ENCODE measurements at places on chromosomes 3 and 15.

DNA sequence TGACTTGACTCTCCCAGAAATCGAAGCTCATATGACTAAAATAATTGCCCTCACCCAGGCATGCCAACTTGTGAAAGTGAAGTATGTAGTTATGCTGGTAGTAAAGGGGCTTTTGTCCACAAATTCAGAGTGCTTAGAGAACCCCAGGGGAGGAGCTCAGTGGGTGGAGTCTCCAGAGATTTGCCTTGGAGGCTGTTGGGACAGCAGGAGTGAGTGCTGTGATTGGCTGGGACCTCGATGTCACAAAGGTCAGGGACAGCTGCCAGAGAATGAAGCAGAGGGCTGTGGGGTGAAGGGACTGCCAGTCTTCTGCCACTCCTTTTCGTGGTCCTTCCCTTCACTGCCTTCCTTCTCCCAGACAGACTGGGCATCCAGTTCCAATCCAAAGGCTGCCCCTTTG, 49.8 kb downstream of the ZNF445 start:
- no peak for DNase-seq

GRCh38 chr3:46378426-46378942, 7.7 kb downstream of the CCR5 start:
- peak; percentile 54 for DNase-seq

DNA sequence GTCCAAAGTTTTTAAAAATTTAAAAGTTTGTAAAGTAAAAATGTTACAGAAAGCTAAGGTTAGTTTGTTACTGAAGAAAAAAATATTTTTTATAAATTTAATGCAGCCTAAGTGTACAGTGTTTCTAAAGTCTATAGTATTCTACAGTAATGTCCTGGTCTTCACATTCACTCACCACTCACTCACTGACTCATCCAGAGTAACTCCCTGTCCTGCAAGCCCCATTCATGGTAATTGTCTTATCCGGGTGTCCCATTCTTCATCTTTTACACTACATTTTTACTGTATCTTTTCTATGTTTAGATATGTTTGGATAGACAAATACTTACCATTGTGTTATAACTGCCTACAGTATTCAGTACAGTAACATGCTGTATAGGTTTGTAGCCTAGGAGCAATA, 36.7 kb upstream of the ATP10A start:
- no peak for DNase-seq

- no peak for DNase-seq
Observed at GRCh38 chr3:71520161-71521020, 63.1 kb downstream of the FOXP1 start.

GRCh38 chr15:66233487-66234415, 19.8 kb downstream of the MEGF11 start:
- no peak for DNase-seq

DNA sequence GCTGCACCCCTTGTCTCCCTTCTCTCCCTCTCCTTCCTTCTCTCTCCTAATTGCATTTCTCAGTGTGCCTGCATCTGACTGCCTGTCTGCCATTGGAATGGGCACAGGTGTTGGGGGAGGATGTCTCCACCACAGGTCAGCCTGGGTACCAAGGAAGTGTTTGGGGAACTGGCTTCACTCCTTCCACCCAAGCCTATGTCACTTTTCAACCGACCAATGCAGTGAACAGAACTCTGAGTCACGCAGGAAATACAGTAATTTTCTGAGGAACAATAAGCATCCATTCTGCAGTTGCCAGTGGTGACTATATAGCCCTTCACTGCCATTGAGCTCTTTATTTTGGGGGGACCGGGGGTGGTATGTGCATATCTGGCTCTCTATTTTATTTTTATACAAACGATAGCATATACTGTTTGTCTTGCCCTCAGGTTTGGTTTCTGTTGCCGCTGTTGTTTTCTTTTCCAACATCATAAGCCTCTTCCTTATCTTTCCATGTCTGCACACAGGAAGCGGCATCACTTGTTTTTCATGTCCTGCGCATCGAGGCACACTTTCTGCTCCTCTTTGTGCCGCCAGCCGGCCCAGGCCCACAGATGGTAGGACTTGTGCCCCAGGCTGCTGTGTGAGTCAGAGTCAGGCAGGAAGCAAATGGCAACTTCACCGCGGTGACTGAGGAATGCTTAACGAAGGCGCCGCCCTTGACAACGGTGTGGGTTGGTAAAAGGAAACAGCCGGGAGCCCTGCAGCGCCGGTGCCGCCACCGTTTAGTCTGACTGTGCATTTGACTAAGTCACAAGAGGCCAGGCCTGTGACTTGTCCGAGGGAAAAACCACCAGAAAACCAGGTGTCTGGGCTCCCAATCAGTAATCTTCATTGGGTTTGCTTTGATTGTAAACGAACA, 21.1 kb upstream of the CDCP1 start:
- peak; percentile 75 for DNase-seq

DNA sequence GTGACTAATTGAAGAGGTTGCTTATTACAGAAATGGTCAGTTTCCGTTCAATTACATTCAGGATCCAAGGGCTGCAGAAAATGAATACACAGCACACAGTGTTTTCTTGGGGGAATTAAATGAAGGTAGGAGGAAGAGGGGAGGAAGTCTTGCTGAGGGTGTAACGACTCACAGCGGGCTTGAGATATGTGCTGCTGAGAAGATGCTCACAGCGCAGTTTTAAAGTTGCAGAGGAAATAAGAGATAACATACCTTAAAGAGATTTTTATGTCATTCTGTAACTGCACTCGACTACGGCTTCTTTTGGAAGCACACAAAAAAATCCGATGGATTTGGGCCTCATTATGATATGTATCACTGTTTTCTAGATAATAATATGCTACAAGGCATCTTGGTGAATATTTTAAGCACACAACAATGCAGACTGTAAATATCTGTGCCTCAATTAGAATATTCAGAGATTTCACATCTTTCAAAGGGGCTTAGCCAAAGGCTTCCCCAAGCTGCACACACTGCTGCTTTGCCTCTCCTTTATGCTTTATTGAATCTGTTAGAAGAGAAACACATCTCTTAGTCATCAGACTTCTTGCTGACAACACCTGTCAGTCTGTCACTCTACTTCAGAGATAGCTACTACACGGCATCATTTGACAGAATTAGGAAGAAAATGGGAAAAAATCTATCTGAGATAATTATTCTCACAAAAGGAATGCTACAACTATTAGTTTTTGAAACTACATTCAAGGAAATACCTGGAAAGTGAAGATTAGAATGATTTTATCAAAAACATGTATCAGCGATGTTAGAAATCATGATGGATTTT, 773.2 kb downstream of the OTOL1 start:
- no peak for DNase-seq

DNA sequence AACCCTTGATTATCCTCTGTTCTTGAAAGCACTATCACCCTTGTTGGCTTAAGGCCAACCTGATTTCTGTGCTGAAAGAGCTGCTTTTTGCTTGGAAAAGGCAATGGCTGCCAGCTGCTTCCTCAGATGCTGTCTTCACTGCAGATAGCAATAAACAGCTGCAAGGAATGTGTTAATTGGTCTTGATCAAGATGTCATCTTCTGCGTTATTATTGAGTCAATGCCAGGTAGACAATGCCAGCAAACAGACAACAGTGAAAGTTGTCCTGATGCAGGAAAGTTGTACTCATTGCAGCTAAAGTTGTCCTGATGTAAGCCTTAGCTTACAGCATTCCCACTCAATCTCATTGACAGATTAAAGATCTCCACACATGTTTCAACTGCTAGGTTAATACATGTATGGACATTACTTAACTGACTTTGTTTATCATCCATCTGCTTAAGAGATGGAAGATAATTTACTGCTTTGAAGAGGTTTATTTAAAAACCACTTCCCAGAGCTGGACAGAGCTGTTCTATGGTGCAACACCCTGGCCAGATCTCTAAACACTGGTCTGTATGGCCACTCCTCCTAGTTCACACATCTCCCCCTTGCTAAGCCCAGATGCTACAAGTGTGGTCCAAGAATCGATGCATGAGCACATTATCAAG, 251.0 kb upstream of the MCTP2 start:
- DNase-seq: no peak

GRCh38 chr3:56621681-56622080, 61.4 kb downstream of the TASOR start:
- no peak for DNase-seq

DNA sequence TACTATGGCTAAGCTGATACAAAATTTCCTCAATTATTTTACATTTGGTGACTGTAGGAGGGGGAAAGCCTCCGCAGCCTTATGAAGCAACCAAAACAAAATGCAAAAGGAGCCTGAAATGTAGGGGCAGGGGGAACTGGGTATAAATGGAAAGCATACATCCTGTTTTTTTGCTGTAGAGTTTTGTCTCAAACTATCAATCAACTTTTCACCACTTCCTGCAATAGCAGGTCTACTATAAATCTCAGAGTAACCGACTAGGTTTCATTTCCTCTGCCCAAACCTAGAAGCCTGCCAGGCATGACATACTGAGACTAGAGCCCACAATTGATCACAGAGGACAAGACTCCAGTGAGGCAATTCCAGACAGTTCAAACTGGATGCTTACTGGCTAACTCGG, 91.3 kb downstream of the SHQ1 start:
- peak; percentile 67 for DNase-seq
